ENCODE measurements at places on chromosomes 16 and 17. TPM values are rescaled to one million over a fixed set of nuclear protein-coding genes. Genes with fewer than 3 reads are reported as not detected.

Gene ITGB3
- not detected for total RNA-seq

Gene TERB1
- 1.1 TPM for total RNA-seq

Gene USP43
- total RNA-seq: 0.17 TPM

Gene GRAP
- 75.8 TPM for total RNA-seq

Gene GALR2
- not detected for total RNA-seq

Gene TRIM72
- not detected for total RNA-seq

Gene ENPP7
- not detected for total RNA-seq

Gene NPIPB9
- 2.9 TPM for total RNA-seq

Gene PRR15L
- not detected for total RNA-seq

DNA sequence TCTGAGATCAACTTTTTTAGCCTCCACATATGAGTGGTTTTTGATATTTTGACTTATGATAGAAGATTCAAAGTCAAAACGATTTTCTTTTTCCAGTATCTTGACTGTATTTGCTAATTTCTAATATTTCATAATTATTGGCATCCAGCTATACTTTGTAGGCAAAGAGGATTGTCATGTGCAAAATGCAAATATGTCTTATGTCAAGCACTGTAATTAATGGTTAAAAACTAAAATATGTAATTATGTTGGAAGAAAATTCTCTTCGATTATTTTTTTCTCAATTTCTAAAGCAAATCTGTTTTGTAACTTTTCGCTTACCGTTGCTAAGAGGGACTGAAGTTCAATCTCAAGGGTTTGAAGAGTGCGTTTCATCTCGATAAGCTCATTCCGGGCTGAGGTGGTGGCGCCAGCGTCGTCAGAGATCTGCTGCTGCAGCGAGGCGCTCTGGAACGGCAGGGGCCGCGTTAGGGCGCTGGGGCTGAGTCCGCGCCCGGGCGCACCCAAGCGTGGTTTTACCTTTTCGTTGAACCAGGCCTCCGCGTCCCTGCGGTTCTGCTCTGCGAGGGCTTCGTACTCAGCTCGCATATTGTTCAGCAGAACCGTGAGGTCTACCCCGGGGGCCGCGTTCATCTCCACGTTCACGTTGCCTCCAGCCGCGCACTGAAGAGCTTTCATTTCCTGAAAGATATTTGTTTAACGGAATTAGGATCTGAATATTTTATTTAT is 3.0 kb downstream of the KRT27 start:
- no peak overlapping the region for H3K27ac ChIP-seq
- no peaks in the 10 kb centered on the region for H3K4me1 ChIP-seq
- H3K27me3 ChIP-seq: peaks cover 30% of the 10 kb centered on the region
- no peak overlapping the region for H3K4me3 ChIP-seq

- H3K4me1 ChIP-seq: no peaks in the 10 kb centered on the region
- DNase-seq: no peak
- H3K27ac ChIP-seq: no peak overlapping the region
- H3K27me3 ChIP-seq: no peaks in the 10 kb centered on the region
Observed at GRCh38 chr16:83005653-83006160, 378.9 kb downstream of the CDH13 start.

GRCh38 chr17:37503148-37503547 is 13.5 kb downstream of the DUSP14 start:
- no peaks in the 10 kb centered on the region for H3K27me3 ChIP-seq
- no peaks in the 10 kb centered on the region for H3K4me1 ChIP-seq
- H3K36me3 ChIP-seq: no peaks in the 10 kb centered on the region
- no peak for DNase-seq
- no peak overlapping the region for H3K27ac ChIP-seq

GRCh38 chr17:46878055-46878454 is 26.7 kb downstream of the WNT9B start:
- H3K4me1 ChIP-seq: no peaks in the 10 kb centered on the region
- no peak overlapping the region for H3K27ac ChIP-seq
- no peak overlapping the region for H3K4me3 ChIP-seq
- no peak for DNase-seq
- no peaks in the 10 kb centered on the region for H3K36me3 ChIP-seq

DNA sequence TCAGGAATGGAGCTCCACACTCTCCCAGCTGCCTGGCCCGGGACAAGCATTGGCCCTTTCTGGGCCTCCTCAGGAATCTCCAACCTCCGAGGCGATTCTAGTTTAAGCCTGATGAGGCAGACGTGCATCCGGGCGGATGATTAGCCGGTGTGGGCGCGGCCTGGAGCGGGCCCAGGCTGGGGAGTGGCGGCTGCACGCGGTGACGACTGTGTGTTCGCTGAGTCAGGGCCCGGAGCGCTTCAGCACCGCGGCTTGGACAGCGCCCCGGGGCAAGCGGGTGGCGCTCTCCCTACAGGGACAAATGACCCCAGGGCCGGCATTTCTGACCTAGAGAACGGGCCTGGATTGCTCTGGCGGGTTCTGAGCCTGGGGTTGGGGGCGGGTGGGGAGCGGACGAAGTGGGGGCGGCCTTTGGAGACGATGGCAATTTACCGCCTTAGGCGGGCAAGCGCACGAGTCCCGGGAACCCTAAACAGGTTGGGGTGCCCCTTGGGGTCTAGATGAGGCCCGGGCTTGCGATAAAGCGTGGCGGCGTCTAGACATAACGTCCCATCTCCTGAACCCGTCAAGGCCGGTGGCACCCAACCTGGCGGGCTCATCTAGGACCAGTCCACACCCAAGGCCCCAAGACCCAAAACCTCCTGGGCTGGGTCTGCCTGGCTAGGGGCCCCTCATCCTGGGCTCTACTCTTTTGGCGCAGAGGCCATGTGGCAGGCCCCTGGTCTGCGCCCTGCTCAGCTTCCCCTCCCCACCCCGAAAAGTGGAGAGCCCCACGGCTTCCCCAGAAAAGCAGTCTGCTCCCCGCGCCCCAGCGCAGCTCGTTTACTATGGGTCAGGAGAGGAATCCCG is 22.3 kb upstream of the ZNHIT3 start:
- H3K27ac ChIP-seq: no peak overlapping the region
- H3K4me1 ChIP-seq: no peaks in the 10 kb centered on the region
- H3K27me3 ChIP-seq: peaks cover 10% of the 10 kb centered on the region
- no peak overlapping the region for H3K4me3 ChIP-seq
- peak; percentile 16 for DNase-seq

GRCh38 chr16:84729716-84730320 is 30.0 kb downstream of the USP10 start:
- no peak overlapping the region for H3K27ac ChIP-seq
- no peak for DNase-seq
- no peak overlapping the region for H3K4me3 ChIP-seq
- H3K36me3 ChIP-seq: peaks cover 6% of the 10 kb centered on the region
- H3K4me1 ChIP-seq: peaks cover 32% of the 10 kb centered on the region
- no peaks in the 10 kb centered on the region for H3K27me3 ChIP-seq

DNA sequence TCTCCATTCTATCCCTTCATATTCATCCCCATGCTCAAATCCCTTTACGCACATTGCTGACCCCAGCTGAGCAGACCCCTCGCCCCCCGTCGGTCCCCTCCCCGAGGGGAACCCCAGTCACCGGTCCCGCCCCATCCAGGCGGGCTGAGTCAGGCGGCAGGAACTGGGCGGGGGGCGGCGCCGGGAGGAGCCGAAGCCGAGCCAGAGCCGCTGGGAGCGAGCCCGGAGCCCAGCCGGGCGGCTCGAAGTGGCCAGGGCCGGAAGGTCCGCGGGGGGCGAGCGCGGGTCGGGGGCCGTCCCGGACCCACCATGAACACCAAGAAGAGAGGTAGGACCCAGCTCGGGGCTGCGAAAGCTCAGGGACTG is 8.6 kb downstream of the RIPOR1 start:
- H3K27ac ChIP-seq: peak overlapping the region; percentile 84
- DNase-seq: peak; percentile 37
- peak overlapping the region; percentile 72 for H3K4me3 ChIP-seq
- H3K4me1 ChIP-seq: peaks cover 26% of the 10 kb centered on the region

DNA sequence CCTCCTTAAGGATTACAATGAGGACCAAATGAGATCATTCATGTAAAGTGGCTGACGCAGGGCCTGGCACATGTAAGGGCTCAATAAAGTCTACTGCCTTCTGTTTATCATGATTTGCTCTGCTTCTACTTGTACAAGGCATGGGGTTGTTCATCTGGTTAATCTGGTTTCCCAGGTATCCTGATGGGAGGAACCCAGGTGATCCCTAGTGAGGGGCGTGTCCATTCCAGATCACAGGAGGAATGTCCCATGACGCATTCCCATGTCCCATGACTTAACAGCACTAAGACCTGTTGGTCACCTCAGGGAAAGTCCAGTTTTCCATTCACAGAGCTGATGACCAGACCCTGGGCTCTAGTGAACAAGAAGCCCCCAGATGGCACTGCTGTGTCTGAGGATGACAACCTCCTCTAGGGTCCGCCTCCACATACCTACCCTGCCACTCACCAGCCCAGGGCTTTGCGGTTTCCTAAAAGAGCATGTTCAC is 11.5 kb upstream of the TPPP3 start:
- no peak for DNase-seq
- H3K27me3 ChIP-seq: no peaks in the 10 kb centered on the region
- no peaks in the 10 kb centered on the region for H3K36me3 ChIP-seq

- H3K27me3 ChIP-seq: peaks cover 12% of the 10 kb centered on the region
- DNase-seq: no peak
- H3K36me3 ChIP-seq: no peaks in the 10 kb centered on the region
- peaks cover 9% of the 10 kb centered on the region for H3K4me1 ChIP-seq
- no peak overlapping the region for H3K27ac ChIP-seq
Observed at GRCh38 chr16:75264999-75265910, 13.8 kb upstream of the BCAR1 start.

DNA sequence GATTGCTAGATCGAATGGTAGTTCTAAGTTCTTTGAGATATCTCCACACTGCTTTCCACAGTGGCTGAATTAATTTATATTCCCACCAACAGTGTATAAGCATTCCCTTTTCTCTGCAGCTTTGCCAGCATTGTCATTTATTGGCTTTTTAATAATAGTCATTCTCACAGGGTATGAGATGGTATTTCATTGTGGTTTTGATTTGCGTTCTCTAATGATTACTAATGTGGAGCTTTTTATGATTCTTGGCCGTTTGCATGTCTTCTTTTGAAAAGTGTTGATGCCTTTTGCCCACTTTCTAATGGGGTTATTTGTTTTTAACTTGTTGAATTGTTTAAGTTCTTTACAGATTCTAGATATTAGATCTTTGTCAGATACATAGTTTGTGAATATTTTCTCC is 36.5 kb upstream of the BCAS3 start:
- H3K27ac ChIP-seq: no peak overlapping the region
- no peak for DNase-seq
- H3K4me1 ChIP-seq: no peaks in the 10 kb centered on the region
- no peaks in the 10 kb centered on the region for H3K27me3 ChIP-seq

DNA sequence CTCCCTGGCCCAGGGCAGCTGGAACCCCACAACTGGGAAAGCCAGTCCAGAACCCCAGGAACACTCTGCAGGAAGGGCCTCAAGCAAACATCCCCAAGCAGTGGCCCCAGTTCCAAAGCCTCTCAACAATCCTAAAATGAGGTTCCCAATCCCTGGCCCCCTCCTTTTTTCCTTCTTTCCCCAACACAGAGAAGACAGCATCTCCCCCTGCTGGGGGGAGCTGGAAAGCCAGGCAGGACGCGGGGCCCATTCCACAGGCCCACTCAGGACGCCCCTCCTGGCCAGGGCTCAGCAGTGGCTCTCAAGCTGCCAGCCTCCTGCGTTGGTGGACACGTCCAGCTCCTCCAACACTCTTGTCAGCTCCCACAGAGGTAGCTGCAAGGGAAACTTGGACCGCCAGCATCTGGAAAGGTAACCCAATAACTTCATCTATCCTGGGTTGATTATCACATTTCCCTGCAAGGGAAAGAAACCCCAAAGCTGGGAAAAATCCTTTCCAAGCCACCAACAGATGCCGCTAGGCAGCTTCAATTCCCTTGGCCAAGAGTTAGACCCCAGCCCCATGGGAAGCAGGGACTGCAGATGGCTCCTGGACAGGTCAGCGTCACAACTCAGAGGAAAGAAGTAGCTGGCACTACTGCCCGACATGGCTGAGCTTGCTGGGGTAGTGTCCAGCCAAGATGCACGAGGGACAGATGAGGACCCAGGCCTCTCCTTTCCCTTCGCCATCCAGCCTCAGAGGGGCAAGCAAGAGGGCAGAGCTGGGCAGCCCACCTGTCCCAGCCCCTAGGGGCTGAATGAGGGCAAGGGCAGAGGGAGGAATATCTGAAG is 7.6 kb downstream of the HDAC5 start:
- peaks cover 33% of the 10 kb centered on the region for H3K4me1 ChIP-seq
- no peak overlapping the region for H3K4me3 ChIP-seq
- no peaks in the 10 kb centered on the region for H3K27me3 ChIP-seq
- no peak overlapping the region for H3K27ac ChIP-seq
- H3K36me3 ChIP-seq: peaks cover 15% of the 10 kb centered on the region

DNA sequence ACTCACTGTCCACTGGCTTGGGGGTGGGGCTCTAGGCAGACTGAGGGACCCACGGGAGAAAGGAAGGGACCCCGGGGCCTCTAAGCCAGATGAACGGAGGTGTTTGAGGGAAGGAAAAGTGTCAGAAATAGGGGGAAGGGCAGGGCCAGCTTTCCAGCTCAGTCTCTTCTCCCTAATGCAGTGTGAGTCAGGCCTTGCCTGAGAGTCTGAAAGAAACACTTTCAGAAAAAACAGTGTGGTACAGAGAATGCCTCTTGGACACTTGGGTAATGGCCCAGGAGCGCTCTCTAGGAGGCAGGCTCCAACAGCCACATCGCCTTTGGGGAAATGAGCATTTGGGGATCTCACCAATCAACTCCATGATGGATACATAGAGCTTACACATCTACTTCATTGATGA is 46.9 kb downstream of the NDEL1 start:
- DNase-seq: no peak
- H3K4me1 ChIP-seq: no peaks in the 10 kb centered on the region
- H3K27me3 ChIP-seq: no peaks in the 10 kb centered on the region
- H3K36me3 ChIP-seq: no peaks in the 10 kb centered on the region

- no peaks in the 10 kb centered on the region for H3K27me3 ChIP-seq
- H3K4me3 ChIP-seq: no peak overlapping the region
- H3K4me1 ChIP-seq: no peaks in the 10 kb centered on the region
- no peak for DNase-seq
- no peaks in the 10 kb centered on the region for H3K36me3 ChIP-seq
Observed at GRCh38 chr17:36921095-36921851, 16.0 kb upstream of the LHX1 start.

DNA sequence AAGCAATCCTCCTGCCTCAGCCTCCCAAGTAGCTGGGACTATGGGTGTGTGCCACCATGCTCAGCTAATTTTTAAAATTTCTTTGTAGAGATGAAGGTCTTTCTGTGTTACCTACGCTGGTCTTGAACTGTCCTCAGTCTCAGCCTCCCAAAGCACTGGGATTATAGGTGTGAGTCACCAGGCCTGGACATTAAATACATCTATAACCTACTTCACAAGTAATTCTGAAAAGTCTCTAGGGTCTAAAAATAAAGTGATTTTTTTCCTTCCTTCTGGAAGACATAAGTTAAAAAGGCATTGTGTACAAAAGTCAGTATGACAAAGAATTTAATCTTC is 118.3 kb downstream of the PARN start:
- H3K27ac ChIP-seq: no peak overlapping the region
- no peak overlapping the region for H3K4me3 ChIP-seq

GRCh38 chr16:70737377-70738082 is 51.7 kb upstream of the MTSS2 start:
- H3K4me1 ChIP-seq: peaks cover 22% of the 10 kb centered on the region
- H3K27me3 ChIP-seq: no peaks in the 10 kb centered on the region
- no peaks in the 10 kb centered on the region for H3K36me3 ChIP-seq
- H3K4me3 ChIP-seq: no peak overlapping the region
- peak; percentile 71 for DNase-seq

Measured in CD4-positive, alpha-beta memory T cell (primary cell).